Activated gamma-delta T cell treated with anti-CD3 and anti-CD28 coated beads, Interleukin-2, amount 50 U/mL, for 16 hours (primary cell): ENCODE measurements at places on chromosomes 16 and 17.

- no peak for DNase-seq
Observed at GRCh38 chr16:86495756-86496261, 14.5 kb upstream of the FOXF1 start.

- DNase-seq, result no peak
Observed at GRCh38 chr17:59388069-59388556, 56.7 kb downstream of the YPEL2 start.

DNA sequence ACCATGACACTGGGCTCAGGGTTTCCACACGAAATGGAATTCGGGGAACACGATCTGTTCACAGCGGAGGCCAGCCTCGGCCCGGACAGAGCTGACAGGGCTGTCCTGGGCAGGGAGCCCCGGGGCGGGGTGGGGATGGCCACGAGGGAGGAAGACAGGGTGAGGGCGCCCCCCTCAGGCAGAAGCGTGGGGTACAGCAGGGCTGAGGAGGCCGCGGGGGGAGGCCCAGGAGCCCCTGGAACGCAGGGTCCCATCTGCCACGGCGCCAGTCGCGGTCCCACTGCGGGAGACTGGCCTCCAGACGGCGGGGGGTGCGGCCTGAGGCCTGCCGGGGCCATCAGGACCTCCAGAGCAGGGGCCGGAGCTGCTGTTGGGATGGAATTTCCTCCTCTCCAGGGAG is 75.9 kb downstream of the LMF1 start:
- DNase-seq, result no peak

DNA sequence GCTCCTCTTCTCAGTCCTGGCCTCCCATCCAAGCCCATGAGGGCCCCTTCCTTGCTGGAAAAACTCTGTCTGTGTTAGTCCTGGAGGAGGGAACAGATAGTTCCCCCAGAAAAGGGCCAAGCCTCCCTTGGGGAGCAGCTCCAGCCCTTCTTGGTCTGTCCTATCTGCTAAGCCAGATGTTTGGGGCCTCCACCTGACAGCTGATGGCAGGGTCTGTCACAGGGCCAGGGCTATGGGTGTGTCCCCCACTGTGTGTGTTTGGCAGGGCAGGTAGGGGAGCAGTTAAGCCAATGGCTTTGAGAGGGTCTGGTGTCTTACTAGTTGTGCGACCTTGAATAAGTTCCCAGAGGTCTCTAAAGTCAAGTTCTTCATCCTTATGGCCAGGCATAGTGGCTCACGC is 13.6 kb upstream of the SLC4A1 start:
- no peak for DNase-seq

DNA sequence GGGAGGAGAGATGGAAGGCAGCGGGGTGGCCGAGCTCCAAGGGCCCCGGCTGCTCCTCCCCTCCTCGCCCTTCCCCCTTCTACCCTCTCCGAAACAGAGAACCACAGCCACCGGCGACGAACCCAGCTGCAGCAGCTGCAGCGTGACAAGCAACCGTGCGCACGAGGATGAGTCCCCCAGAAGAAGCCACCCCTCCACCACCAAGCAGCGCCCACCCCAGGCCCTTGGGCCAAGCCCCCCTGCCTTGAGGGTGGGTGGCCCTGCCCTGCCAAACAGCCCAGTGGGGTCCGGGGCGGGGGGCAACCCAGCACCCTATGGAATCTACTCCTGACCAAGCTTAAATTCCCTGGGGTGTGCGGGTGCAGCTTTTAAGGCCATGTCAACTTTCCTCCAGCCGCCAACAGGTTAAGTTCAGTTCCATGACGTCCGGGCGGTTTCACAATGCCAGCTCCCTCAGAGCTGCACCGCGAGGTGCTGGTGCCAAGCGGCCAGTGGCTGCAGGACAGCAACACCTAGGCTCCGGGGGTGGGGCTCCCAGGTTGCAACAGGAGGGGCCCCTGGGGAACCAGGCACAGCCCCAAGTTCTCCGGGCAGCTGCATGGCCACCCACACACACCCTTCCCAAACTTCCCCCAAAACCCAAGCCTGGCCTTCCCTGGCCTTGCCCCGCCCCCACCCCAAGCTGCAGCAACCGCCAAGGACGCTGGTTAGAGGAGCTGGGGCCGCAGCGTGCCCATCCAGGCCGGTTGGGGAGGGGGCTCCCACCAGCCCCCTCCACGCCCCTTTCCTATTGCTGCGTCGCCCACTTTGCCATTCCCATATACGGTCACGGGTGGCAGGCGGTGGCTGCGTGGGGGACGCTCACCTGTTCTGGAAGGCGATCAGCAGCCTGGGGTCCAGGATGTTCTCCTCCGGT is 2.0 kb downstream of the CBX4 start:
- DNase-seq, result peak; percentile 29

- DNase-seq, result no peak
Observed at GRCh38 chr17:70804161-70804560, 634.8 kb downstream of the KCNJ2 start.

DNA sequence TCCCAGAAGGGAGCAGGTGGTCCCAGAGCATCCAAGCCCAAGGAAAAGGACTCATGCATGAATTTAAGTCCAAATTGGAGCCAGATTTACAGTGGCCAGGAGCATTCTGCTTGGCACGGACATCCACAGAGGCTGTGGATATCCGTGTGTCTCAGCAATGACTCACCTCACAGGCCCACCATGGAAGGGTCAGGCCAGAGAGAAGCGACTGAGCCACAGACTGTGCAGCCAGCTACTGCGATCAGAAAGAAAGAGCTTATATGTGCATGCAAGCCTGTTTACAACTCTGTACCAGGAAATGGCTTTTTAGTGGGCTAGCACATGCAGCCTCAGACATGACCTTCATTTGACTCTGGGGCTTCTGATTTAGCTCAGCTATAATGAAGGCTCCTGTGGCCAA is 231.0 kb downstream of the C16orf95 start:
- no peak for DNase-seq

- DNase-seq, result no peak
Observed at GRCh38 chr16:73143002-73143401, 95.1 kb upstream of the ZFHX3 start.

DNA sequence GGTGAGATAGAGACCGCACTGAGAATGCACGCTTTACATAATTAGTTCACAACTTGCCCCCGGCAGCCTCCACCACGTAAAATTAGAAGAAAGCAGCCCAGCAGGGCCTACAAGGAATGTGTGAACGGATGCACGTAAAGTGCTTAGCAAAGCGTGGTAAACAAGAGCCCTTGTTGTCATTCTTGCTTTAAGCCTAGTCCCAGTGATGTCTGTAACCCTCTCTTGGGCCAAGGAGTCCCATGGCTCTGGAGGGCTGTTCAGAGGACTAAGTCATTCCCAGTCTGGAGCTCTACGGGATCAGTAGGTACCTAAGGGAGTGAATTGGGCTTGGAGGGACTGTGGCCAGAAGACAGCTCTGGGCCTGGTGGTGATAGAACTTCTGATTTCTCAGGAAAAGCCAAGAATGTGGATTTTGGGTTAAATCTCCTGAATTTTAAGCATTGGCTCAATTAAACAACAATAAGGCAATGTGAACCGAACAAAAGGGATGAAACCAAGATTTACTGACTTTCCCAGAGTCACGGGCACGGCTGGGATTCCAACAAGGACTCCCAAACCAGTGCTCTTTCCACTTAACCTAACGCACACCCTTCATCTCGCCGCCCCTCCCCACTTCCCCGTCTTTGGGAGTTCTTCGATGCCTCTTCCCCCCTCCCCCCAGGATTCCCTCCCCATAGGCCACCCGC is 775 bp upstream of the CHP2 start:
- no peak for DNase-seq

- DNase-seq, result no peak
Observed at GRCh38 chr16:9898555-9898954, 283.7 kb downstream of the GRIN2A start.

DNA sequence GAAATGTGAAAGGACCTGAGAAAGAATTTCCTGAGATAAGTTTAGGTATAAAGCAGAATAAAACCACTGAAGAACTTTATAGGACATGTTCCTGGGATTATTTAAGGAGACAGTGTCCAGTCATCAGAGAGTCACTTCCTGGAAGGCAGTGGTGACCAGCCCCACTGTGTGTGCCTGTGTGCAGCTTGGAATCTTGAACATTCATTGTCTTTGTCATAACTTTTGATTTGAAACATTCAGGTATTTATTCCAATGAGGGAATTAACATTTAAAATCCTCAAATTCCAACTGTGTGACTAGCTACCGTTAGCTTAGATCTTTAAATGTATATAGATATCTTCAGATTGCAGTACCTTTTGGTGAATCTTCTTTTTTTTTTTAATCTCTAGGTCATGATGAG is 61.7 kb upstream of the MRC2 start:
- DNase-seq, result no peak

DNA sequence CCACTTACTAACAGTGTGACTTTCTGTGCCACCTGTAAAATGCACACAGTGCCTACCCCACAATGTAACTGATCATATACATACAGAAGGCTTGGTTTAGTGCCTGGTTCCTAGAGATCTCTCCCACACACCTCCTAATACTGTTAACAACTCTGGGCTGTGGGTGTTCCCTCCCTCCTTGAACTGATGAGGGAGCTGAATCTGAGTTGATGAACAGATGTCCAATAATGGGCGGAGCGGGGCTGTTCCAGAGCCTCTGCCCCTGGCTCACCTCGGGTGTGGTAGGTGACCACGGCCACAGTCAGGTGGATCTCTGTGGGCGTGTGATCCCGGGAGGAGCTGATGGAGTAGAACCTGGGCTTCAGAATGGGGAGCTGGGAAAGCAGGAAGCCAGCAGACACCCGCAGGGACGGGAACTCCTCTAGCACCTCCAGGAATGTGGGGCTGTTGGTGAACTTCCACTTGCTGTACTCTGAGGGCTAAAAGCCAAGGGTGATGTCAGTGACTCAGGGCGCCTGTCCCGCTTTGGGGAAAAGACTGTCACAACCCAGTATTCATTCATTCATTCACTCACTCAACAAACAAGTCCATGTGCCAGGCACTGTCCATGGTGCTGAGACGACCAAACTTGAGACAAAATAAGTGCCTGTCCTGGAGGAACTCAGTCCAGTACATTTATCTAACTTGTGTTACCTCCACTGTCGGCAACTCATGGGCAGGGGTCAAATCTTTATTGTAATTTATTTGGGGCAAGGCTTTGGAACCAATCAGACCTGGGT is 37.6 kb downstream of the NOS2 start:
- no peak for DNase-seq

- DNase-seq, result no peak
Observed at GRCh38 chr17:67655478-67656148, 62.1 kb upstream of the NOL11 start.

DNA sequence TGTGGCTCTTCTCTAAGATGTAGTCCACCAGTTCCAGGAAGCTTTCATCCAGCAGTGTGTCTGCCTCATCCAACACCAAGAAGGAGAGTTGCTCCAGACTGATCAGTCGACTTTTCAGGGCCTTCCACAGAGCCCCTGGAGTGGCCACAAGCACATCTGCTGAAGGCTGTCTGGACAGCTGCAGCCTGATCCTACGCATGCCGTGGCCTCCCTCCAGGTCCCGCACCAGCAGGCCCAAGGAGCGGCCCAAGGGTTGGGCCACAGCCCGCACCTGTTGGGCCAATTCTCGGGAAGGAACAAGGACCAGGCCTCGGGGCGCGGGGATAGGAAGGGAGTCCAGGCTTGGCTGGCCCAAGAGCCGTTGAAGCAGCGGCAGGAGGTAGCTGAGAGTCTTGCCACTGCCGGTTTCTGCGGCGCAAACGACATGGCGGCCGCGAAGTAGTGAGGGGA is 729 bp downstream of the DDX28 start:
- peak; percentile 8 for DNase-seq

- DNase-seq, result no peak
Observed at GRCh38 chr17:57570724-57571344, 174.3 kb downstream of the CCDC182 start.

DNA sequence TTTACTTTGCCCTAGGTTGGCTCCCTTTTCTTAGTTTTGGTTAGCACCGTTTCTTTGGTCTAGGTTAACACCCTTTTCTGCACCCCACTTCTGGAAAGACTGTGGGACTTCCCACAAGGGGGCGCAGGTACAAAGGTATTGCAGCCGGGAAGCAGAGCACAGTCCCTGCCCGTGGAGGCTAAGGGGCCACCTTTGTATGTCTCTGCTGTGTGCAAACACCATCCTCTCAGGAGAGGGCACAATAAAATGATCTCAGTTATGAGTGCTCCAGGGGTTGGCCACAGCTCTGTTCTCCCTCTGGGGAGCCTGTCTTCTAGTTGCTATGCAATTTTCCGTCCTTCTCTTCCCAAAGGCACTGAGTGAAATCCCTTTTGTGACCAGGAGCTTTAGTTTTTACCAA is 28.4 kb upstream of the TMC5 start:
- no peak for DNase-seq

- DNase-seq, result no peak
Observed at GRCh38 chr17:65559804-65560627, 1.4 kb downstream of the AXIN2 start.

DNA sequence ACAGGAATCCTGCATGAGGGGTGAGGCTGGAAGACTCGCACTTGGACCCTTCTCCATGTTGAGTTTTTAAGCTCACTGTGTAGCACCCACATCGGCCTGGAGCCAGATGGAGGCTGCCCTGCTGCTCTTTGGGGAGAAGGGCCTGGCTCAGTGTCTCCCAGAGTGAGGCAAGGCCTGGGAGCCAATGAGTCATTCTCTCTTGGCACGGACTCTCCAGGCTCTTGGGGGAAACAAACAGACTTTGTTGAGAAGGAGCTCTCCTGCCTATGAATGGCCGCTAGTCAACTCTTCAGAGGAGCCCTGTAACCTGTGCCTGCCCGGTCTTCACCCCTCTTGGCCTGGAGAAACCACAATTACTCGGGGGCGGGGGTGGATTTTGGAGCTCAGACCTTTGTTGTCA is 50.8 kb upstream of the MAF start:
- DNase-seq, result no peak

GRCh38 chr17:40819528-40820125 is 2.8 kb downstream of the KRT10 start:
- DNase-seq, result no peak

DNA sequence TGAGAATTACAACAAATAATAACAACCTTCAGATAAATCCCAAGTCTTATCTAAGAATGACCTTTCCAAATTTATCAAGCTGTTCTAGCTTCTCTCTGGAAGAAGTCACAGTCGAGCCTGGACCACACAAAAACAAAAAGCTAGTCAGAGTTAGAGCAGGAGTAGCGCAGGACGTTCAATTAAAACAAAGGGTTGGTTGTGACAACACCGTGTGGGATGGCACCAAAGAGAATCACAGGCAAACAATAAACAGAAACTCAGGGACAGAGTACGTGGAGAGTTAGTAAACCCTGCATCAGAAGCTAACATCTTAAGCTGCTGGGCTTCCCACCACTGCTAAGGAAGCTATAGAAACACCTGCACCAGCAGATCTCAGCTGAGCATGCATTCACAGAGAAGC is 23.8 kb downstream of the ARHGAP17 start:
- DNase-seq, result no peak
